ENCODE measurements at places on chromosomes 16 and 17. TPM values are rescaled to one million over a fixed set of nuclear protein-coding genes. Genes with fewer than 3 reads are reported as not detected.
A peak's percentile ranks its signal among the peaks of the same experiment; 100 is the strongest.

The HSD11B2 gene
- total RNA-seq: not detected

The C16orf74 gene
- 15.6 TPM for total RNA-seq

The PPP1R9B gene
- total RNA-seq: 69.5 TPM

DNA sequence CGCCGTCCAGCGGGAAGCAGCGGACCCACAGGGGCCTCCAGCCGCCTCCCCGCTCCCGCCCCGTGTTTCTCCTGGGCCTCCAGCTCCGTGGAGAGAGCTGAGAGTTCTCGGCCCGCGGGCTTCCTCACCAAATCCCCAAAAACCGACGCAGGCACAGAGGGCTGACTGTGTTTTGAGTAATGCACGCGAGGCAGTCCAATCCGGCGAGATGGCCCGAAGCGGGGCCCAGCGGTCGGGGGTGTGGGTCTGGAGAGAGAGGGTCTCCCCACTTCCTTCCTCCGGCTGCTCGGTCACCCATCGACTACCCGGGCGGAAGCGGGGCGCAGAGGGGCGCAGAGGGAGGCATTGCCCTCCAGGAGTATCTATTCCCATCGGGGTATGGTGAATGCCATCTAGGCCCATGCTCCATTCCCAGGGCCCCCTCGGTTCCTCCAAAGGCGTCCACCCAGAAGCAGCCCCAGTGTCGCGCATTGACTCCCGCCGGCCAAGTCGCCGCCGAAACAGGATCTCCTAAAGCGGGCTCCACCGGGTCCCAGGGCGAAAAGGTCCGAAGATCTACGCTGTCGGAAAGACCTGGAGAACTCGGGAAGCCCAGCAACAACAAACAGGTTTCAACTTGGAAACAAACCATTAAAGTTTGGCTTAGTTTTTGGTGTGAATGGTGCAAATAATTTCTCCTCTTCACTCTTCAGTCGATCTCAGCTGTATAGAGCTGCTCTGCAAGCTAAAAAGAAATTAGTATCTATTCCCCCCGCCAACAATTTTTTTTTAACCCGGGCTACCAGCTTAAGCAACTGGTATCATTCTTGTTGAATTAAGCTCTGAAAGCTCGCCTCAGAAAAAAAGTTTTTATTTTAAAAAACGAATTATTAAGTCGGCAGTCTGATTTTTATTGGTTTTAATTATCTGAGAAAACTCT, 19.2 kb upstream of the HOXB13 start:
- no peaks in the 10 kb centered on the region for H3K4me1 ChIP-seq
- H3K27me3 ChIP-seq: peaks cover 83% of the 10 kb centered on the region
- no peaks in the 10 kb centered on the region for H3K36me3 ChIP-seq
- H3K27ac ChIP-seq: no peak overlapping the region
- H3K4me3 ChIP-seq: no peak overlapping the region
- DNase-seq: no peak

- H3K4me1 ChIP-seq: peaks cover 3% of the 10 kb centered on the region
- DNase-seq: no peak
- no peak overlapping the region for H3K27ac ChIP-seq
- H3K27me3 ChIP-seq: peaks cover 6% of the 10 kb centered on the region
Observed at GRCh38 chr17:38673707-38674013, 1.1 kb downstream of the EPOP start.

DNA sequence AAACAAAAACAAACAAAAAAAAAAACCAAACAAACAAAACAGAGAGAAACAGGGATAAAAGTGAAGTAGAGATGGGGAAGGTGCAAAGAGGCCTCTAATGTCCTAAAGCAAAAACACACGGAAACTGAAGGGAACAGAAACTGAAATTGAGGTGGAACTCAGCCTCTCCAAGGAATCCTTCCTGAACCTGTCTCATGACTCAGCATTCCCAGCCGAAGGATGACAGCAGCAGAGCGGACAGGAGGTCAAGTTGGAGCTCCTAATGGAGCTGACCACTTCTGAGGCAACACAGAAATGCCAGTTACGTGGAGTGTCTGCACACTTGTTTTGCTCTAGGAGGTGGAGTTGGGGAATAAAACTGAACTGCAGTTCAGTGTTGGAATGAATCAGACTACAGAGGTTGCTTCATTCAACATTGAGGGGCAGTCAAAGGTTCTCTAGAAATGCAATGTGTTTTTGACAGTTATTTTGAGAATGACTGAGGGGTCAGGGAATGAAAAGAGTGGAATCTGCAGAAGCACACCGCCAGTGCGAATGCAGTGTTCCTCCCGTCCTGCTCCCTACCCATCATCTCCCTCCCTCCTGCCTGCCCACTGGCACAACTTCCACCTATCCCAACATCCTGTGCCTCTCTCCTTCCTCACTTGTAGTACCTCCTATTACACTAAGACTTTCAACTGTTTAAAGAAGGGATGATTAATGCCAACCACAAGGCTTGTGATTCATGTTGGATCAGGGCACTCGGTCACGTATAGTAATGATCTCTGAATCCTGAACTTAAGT, 6.3 kb downstream of the UBE2O start:
- no peak for DNase-seq
- peaks cover 18% of the 10 kb centered on the region for H3K4me1 ChIP-seq
- no peaks in the 10 kb centered on the region for H3K36me3 ChIP-seq
- no peaks in the 10 kb centered on the region for H3K27me3 ChIP-seq
- H3K27ac ChIP-seq: no peak overlapping the region

- H3K4me3 ChIP-seq: no peak overlapping the region
- H3K27ac ChIP-seq: no peak overlapping the region
- peaks cover 3% of the 10 kb centered on the region for H3K4me1 ChIP-seq
- peaks cover 42% of the 10 kb centered on the region for H3K27me3 ChIP-seq
Observed at GRCh38 chr16:86500708-86501510, 9.4 kb upstream of the FOXF1 start.

DNA sequence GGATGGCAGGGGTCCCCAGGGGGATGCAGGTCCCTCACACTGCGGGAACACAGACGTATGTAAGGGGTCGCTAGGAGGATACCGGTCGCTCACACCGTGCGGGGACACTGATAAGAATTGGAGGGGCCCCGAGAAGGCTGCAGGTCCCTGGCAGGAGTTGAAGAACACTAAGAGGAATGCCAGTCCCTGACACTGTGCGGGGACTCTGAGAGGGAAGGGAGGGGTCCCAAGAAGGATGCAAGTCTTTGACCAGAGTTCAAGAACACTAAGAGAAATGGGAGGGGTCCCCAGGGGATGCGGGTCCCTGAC, 510 bp downstream of the ERCC4 start:
- DNase-seq: no peak
- no peaks in the 10 kb centered on the region for H3K27me3 ChIP-seq
- H3K36me3 ChIP-seq: peaks cover 9% of the 10 kb centered on the region
- H3K4me1 ChIP-seq: peaks cover 4% of the 10 kb centered on the region
- peak overlapping the region; percentile 64 for H3K27ac ChIP-seq

The OR1E1 gene
- total RNA-seq: not detected

The CCL4L2 gene
- total RNA-seq: 12.6 TPM

DNA sequence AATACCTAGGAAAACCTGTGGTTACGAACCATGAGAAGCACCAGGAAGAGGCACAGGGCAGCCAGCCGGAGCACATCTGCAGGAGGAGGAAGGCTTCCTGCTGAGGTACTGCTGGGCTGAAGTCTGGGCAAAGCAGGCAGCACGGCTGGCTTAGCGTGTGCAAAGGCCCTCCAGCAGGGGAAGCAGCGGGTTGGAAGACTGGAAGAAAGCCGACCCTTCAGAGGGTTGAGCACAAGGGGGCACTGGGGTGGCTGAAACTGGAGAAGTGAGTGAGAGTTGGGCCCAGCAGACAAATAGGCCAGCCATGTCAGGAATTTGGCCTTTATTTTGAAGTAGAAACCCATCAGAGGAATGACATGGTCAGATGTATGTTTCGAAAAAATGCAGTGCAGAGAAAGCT, 12.1 kb upstream of the HSD3B7 start:
- no peak for DNase-seq
- no peaks in the 10 kb centered on the region for H3K27me3 ChIP-seq
- no peak overlapping the region for H3K27ac ChIP-seq
- no peaks in the 10 kb centered on the region for H3K4me1 ChIP-seq
- H3K4me3 ChIP-seq: no peak overlapping the region
- H3K36me3 ChIP-seq: peaks cover 28% of the 10 kb centered on the region

The SSTR5 gene
- not detected for total RNA-seq

DNA sequence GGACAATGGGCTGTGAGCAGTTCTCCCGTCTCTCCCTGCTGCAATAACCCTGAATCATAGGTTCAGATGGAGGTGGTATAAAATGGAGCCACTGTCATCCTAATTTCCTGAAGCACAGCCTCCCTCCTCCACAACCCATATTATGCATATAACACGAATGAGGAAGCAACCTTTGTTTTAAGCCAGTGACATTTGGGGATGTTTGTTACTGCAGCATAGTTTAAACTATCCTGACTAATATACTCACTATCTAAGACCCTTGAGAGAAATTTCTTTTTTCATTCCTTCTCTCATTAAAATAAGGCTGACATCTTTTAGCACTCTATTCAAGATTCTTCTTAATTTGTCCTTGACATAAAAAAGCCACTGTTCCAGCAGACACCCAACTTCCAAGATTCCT, 413.4 kb downstream of the SOX9 start:
- no peak overlapping the region for H3K27ac ChIP-seq
- peaks cover 13% of the 10 kb centered on the region for H3K27me3 ChIP-seq
- H3K36me3 ChIP-seq: no peaks in the 10 kb centered on the region
- H3K4me1 ChIP-seq: no peaks in the 10 kb centered on the region
- no peak overlapping the region for H3K4me3 ChIP-seq

DNA sequence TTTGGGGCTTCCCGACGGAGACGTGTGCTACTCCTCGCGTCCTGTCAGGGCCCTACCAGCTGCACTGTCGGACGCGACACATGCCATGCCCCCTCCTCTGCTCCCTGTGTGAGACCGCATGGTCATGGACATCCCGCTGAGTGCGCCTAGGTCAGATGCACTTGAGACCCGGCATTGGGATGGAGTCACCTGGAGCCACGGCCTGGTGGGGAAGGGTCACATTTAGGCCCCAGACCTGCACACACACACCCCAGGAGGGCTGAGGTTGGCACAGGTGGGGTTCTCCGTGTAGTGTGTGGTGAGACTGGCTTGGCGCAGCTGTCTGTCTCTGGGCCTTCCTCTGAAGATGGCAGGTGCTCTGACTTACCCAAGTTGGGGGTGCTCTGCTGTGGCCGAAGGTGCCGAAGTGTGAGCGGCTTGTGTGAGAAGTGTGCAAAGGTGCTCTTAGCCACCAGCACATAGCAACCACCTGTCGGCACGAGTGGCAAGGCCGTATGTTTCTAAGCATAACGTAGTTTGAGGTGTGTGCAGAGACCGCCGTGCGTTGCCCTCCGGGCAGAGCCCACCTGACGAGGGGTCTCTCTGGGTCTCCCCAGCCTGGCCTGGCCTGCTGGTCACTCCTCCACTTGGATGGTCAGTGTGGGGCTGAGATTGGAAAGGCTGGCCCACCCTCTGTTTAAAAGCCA, 108.6 kb downstream of the BANP start:
- peaks cover 12% of the 10 kb centered on the region for H3K36me3 ChIP-seq
- DNase-seq: no peak
- H3K27me3 ChIP-seq: no peaks in the 10 kb centered on the region
- no peaks in the 10 kb centered on the region for H3K4me1 ChIP-seq
- H3K27ac ChIP-seq: no peak overlapping the region

DNA sequence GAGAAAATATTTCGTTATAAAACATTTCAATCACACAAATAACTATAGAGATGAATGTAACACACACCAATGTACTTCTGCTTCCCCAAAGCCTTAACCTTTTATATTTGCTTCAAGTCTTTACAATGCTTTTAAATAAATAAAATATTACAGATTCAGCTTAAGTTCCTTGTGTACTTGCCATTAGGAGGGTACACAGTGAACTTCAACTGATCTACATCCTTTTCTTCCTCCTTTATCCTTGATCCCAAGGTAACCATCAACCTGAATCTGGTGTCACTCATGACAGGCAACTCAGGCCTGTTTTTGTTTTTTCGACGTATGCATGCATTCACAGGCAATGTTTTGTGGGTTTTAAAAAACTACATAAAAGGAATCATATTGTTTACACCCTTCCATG, 9.3 kb upstream of the AKAP1 start:
- no peak overlapping the region for H3K4me3 ChIP-seq
- no peak overlapping the region for H3K27ac ChIP-seq
- peaks cover 2% of the 10 kb centered on the region for H3K27me3 ChIP-seq
- no peaks in the 10 kb centered on the region for H3K4me1 ChIP-seq
- no peak for DNase-seq

The KRTAP16-1 gene
- total RNA-seq: not detected

The ASGR2 gene
- not detected for total RNA-seq

- no peak overlapping the region for H3K27ac ChIP-seq
- H3K4me3 ChIP-seq: no peak overlapping the region
- no peaks in the 10 kb centered on the region for H3K27me3 ChIP-seq
Observed at GRCh38 chr16:48101069-48101674, 54.6 kb downstream of the ABCC12 start.

The C1QTNF8 gene
- total RNA-seq: not detected

DNA sequence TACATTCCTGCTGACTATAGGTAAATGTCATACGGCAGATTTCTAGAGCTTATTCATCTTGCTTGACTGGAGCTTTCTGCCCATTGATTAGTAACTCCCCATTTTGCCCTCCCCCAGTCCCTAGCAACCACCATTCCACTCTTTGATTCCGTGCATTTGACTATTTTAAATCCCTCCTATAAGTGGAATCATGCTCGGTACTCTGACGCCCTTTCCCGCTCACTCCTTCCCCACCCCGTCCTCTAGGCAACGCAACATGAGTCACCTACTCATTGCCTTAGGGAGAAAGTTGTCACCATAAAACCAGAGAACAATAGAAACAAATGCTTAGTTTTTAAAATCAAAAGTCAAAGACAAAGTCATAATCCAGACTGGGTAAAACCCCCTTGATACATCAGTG, 45.5 kb upstream of the RBBP6 start:
- no peak overlapping the region for H3K4me3 ChIP-seq
- H3K27ac ChIP-seq: no peak overlapping the region
- DNase-seq: no peak
- peaks cover 23% of the 10 kb centered on the region for H3K27me3 ChIP-seq

DNA sequence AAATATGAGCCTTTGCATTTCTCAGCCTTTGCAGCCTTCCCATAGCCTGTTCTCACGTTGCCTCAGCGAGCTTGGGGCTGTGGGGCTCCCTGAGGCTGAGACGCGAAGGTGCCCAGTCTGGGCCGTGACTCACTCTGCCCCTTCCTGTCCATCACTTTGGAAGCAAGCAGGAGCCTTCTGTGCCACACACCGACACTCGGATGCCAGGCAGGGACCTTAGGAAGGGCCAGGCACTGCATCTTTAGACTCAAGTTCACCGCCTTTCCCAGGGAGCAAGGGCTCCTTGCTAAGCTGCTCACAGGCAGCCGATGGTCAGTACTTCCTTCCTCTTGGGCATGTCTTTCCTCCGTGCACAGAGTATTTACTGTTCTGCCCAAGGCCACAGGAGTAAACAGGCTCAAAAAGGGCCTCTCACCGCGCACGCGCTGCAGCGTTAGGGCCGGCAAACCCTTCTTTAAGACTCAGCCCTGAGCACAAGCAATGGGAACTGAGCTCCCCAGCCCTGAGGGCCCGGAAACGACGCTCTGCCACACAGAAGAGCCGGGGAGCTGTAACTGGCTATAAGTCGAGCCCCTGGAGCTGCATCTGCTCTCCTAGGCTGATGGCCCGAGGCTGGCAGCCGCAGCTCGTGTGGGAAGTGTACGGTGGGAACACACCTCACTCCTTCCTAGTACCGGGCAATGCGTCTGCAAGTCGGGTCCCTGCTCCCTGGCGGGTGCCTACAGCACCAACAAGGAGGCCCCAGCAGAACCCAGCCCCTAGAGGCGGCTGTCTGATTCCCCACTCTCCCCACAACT, 7.2 kb downstream of the TIMM22 start:
- H3K36me3 ChIP-seq: peaks cover 22% of the 10 kb centered on the region
- H3K4me1 ChIP-seq: peaks cover 7% of the 10 kb centered on the region
- no peak overlapping the region for H3K4me3 ChIP-seq
- no peaks in the 10 kb centered on the region for H3K27me3 ChIP-seq
- no peak for DNase-seq

The CCL8 gene
- total RNA-seq: not detected

All from T-cell (primary cell).